ENCODE measurements at places on chromosomes 7 and 10. TPM values are rescaled to one million over a fixed set of nuclear protein-coding genes. Genes with fewer than 3 reads are reported as not detected.

The CRHR2 gene
- total RNA-seq = not detected

DNA sequence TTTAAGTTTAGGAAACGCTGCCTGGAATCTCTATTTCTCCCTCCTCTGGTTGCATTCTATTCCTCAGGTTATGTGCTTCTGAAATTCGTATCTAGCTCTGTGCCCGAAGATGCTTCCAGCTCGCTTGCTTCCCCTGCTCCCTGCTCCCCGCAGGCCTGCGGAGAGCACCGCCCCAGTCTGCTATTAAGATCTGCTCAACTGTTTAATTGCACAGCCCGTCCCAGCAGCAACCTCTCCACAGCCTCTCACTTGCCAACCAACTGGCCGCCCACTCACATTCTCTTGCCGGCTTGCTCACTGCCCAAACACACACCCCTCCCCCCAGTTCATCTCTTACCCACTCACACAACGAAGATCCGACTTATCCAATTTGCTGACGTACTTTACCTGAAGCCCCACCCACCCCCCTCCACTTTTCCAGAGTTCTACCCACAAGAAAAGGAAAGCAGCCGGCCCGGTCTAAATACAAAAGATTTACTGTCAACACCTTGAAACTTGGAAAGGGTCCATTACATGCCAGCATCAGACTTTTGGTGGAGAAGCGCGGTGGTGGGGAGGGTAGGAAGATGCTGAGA lies 167.3 kb upstream of the KLF14 start:
- DNase-seq = peak; percentile 98

DNA sequence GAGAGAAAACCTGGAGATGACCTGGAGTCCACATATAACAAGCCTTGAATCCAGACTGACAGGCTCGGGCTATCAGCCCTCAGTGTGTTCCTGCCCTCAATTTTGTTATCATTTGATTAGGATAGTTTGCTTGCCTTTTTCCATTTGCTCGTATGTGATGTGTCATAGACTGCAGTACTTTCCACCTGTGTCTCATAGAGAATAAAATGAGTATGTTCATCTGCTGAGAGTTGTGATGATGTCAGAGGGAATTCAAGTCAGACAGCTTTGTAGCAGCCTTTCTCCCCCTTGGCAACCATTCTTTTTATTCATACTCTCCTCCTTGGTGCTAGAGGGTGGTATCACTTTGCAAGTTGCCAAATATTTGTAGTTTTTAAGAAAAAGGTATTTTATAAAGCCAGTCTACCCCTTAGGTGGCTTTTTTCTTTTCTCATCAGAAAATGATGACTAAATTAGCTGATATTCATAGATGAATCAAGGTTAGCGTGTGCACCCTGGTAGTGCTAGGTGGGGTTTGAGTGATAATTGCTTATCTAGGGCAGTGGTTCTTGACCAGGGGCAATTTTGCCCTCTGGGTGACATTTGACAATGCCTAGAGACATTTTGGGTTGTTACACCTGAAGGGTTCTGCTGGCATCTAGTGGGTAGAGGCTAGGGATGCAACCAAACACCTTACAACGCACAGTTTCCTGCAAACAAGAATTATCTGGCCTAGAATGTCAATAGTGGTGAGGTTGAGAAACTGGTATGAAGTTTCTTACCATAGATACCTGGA lies 5.4 kb downstream of the SGPL1 start:
- no peak for DNase-seq

DNA sequence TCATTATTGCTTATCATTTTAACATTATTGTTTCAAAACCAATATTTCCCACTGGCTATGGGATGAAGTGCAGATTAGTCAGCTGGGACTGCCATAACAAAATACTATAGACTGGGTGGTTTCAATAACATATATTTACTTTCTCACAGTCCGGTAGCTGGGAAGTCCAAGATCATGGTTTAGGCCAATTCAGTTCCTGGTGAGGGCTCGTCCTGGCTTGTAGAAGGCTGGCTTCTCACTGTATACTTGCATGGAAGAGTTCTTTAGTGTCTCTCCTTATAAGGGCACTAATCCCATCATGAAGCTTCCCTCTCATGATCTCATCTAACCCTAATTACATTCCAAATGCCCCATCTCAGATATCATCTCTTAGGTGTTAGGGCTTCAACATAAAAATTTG lies 101.3 kb downstream of the CHRM2 start:
- no peak for DNase-seq

- DNase-seq = no peak
These were observed 41.6 kb downstream of the TEX36 start for GRCh38 chr10:125641398-125641797.

The TFR2 gene
- 2.4 TPM for total RNA-seq

GRCh38 chr7:81769891-81770727 lies at the start of gene HGF:
TSS of gene HGF (minus strand) at chr7:81770047. CDS start at chr7:81769971, 76 bp downstream.
- DNase-seq = no peak

DNA sequence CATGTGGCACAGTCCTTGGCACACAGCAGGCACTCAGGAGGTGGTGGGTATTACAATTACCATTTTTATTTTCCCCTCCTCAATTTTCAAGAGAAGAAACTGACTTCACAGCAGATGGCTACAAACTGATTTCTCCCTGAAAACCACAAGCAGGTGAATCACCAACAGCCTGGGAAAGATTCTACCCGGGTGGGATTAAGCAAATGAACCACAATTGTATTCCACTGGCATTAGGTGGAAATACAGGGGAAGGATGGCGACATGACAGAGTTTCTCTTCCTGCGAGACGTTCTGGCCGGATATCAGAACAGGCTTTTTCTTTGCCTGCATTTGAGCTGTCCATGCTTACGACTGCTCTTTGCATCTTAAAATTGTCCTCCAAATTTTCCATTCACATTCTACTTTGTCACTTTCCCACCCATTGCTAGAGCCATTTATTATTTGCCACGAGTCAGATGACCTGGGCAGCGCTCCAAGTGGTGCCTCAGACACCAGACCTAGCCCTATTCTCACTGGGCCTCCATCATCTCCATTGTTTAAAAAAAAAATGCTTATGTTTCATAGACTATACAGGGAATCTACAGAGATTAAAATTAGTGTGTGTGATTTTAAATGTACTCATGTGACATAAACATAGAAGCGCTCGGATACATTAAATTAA lies 4.6 kb downstream of the DENND11 start:
- peak; percentile 92 for DNase-seq

GRCh38 chr10:7025296-7025695 lies 385.5 kb downstream of the SFMBT2 start:
- DNase-seq = no peak

DNA sequence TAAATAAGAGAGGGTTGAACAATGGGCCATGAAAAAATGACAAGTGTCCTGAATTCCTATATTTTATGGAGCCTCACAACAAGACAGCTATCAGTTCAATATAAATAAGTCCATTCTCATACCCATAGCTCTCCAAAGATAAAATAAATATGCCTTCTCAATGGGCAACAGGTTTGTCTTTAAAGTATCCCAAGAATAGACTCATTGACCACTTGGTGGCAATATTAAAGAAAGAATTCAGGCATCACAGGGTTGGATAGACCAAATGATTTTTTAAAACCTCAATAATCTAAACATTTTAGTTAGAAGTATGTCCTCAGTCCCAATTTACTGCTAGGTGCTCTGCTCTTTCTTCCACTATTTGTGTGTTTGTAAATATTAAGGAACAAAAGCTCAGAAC lies 165.1 kb upstream of the WNT16 start:
- DNase-seq = no peak

The ACBD7 gene
- total RNA-seq = 10.2 TPM

GRCh38 chr7:110317541-110318265 lies 773.2 kb upstream of the LRRN3 start:
- DNase-seq = no peak

DNA sequence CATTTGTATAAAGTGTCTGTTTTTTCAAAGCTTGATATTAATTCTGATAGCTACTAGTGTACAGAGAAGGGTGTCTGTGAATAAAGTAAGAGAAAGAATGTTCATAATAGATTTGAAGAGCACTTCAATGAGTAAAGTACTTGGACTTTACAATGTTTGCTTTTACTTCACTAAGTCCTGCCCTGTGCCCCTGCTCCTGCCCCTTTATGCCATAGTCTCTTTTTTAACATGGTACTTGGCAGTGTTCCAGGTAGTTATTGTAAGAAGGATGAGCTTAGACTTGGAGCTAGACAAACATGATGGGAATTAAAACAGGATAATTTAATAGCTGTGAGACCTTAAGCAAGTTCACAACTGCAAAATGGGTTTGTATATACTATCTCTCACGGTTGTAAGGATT lies 41.0 kb downstream of the ZEB1 start:
- no peak for DNase-seq

DNA sequence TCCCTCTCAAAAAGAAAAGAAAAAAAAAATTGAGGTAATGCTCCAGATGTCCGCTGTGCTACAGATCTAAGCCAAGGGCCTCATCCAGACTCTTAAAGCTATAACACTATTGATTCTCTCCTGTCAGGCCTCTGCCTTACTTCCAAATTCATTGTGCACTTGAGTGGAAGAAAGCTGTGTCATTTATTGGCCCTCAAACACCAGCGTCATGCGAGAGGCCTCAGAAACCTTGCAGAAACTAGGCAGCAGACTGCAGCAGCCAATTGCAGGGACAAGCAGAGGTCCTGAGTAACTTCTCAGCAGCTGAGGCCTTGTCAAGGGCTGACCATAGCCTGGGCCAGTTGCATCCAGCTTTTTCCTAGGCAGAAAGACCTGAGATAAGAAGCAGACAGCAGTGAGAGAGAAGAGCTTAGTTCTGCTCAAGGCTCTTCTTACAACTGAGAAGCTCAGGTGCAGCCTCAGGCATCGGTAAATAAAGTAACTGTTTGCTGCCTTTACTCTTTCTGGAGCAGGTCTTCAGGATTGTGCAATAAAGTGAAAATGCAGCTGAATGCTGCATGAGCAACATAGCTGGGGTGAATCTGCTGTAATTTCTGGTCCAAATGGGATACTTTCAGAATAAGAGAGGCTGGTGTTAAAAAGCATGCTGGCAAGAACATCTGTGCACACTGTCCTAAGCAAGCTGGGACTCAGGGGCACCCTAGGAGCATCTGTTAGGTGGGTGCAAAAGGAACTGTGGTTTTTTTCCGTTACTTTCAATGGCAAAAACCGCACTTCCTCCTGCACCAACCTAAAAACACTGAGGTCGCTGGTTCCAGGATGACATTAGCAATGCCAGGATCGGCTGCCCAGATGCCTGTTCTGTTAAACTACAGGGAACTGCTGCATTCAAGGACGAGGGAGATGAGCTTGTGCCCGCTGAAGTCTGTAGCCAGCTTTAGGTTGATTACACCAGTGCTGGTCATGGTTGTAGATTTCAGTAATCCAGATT lies 181.8 kb upstream of the PFKP start:
- no peak for DNase-seq

The SYT15B gene
- 0.09 TPM for total RNA-seq

- no peak for DNase-seq
These were observed 127.2 kb upstream of the SLC25A13 start for GRCh38 chr7:96449094-96449493.

DNA sequence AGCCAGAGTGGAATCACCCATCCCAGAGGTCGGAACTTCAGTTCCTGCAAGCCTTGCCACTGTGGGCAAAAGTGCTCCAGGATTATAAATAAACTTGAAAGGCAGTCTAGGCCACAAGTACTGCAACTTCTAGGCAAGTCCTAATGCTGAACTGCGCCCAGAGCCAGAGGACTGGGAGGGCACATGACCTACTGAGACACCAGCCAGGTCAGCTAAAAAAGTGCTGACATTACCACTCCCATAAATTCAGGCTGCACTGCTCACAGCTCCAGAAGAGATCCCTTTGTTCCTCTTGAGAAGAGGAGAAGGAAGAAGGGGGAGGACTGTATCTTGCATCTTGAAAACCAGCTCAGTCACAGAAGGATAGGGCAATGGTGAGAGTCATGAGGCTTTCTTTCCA lies 1084.1 kb upstream of the PHF14 start:
- no peak for DNase-seq

DNA sequence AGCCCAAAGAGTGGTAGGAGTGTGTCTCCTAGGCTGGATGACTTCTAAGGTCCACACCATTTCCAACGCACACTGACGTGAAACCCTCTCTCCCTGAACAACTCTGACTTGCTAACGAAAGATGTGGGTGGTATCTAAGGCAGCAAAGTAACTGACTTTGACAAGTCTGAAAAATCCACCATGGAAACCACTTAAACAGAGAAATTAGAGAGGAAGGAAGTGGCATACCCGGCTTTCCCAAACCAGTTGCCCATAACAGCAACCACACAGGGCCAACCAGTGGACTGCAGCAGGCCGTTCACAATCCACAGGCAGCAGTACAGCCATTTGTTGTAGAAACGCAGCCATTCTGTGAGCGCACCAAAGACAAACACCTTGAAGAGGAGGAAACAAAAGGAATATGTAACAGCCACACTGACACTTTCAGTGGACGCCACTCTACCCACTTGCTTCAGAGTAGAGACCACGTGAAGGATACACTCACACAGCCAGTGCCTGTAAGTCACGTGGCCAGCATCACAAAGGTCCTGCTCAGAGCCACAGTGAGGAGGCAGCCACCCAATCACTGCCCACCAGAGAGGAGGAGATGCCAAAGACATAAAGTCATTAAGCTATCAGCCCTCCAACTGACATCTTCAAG lies 39.8 kb downstream of the SLC37A3 start:
- DNase-seq = no peak

The FAM13C gene
- total RNA-seq = 0.46 TPM

DNA sequence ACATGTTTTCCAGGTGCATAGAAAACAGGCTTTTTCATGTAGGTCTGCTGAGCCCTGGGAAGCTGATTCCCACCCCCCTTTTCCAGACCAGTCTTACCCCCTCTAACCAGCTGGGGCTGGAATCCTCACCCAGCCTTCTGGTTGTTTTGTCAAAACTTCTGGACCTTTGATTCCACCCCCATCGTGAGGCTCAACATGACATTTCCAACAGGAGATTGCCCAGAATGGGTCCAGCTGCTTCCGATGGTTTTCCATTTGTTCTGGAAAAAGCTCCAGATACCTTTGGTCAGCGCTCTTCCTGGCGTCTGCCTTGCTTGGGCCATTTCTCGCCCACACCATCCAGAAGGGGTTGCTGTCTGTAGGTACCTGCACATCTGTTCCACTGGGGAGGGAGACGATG lies 41.5 kb downstream of the MINDY4 start:
- no peak for DNase-seq

The AMPH gene
- total RNA-seq = 14.0 TPM

DNA sequence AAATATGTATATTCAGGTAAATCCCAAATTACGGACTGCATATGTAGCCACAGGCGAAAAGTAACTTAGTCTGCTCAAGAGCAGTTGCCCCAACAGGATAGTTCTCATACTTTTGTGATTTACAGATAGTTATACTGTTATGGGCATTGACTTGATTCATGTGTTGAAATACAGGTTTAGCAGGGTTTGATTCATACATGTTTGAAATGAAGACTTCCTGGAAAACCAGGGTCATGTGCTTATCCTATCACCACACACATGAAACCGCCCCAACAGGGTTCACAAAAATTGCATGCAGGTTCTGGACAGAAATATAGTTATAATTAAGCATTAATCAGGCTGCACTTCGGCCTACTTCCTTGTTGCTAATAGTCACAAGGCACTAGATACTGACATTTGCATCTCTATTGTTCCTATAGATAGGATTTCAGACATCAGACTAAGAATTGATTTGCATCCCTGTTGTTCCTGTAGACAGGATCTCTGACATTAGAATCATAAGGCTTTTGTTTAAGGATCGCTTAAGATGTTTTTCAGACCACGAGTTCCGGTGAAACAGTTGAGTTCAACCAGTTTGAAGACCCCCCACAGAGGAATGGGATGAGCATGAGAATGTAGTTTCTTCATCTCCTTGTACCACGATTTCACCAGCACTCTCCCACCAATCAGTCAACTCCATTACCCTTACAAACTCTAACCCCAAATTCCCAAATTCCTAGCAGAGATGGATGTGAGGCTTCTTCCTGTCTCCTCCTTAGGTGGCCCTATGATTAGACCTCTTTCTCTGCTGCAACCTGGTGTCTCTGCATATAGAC lies 2.0 kb upstream of the ZNF398 start:
- DNase-seq = no peak
